ENCODE measurements at places on chromosomes 12 and 14. TPM values are rescaled to one million over a fixed set of nuclear protein-coding genes. Genes with fewer than 3 reads are reported as not detected.

GRCh38 chr14:98711453-98711852 is 560.5 kb downstream of the BCL11B start:
- DNase-seq, result no peak

Gene KLRK1
- not detected for total RNA-seq

Gene OR11H12
- total RNA-seq, result not detected

DNA sequence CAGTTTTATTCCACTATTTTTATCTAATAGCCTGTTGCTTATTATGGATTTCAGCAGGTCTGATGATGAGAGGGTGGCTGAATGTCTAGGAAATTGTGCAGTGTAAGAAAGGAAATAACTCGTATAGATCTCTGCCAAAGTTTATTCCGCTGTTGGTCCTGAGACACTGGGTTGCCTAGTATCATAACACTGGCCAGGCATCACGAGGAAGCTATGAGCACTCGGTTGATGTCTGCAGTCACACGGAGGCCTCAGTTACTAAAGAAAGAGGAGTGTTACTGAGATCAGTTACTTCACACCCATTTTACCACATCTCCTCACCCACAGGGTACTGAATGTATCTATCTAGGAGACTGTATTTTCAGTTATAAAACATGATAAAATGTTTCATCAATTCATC is 21.9 kb downstream of the BHLHE41 start:
- DNase-seq, result no peak

Gene CD163
- 19.9 TPM for total RNA-seq

Gene BHLHE41
- 114 TPM for total RNA-seq

DNA sequence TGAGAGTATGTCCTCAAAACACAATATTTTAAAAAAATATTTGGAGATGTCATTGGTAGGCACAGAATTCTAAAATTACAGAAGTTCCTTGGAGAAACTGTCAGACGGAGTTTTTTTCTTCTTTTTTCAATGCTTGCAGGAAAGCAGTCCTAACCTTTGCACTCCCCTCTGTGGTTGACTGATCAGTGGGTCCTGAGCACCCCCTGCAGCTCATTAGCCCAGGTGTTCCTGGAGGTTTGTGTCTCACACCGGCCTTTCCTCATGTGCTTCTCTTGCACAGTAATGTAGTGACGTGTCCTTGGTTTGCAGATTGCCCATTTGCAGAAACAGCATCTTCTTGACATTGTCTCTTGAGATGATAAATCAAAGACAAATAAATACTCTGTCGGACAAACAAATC is 513.0 kb downstream of the TMEM121 start:
- DNase-seq, result no peak

- no peak for DNase-seq
These were observed 198.9 kb upstream of the RGS6 start for GRCh38 chr14:71733210-71733883.

Gene KRT8
- not detected for total RNA-seq

DNA sequence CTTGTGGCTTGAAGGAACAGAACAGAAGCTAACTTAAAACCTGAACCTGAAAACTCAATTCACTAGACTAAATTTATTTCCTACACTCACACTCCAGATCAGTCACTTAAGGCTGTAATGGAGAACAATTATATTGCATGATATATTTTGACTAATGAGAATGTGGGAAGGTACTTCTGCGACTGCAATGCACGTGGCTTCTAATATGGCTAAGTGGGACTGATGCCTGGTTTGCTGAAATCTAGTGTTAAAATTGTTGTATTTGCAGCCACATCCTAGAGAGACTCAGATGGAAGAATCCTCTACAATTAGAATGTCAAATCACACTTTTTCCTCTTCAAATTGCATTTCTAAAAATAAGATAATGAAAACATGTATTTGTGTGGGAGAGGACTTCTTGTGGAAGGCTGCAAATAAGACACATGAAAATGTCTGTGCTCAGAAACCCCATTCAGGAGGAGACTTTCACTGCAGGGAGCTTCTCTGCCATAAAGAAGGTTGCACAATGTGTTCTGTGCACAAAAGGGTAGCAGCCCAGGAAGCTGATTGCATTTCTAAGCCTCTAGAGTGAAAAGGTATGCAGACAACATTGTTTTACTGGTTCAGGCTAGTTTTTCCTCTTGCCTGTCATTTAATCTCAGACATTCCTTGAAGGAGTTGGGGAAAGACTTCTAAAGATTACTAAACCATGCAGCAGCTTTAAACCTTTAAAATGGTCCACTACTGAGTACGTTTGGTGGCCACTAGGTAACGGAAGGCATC is 224.3 kb downstream of the NEDD1 start:
- DNase-seq, result no peak

GRCh38 chr14:55151601-55152000 is 22.5 kb downstream of the LGALS3 start:
- DNase-seq, result no peak

GRCh38 chr12:81369175-81369574 is 291.3 kb downstream of the ACSS3 start:
- DNase-seq, result no peak

Gene PRKCH
- total RNA-seq, result 19.0 TPM

- DNase-seq, result no peak
These were observed at the start of gene TMEM179 for GRCh38 chr14:104604458-104605449. Gene TMEM179 (minus strand): TSS chr14:104604772. CDS start chr14:104604741, 31 bp downstream.

Gene SLC17A8
- 1.0 TPM for total RNA-seq

DNA sequence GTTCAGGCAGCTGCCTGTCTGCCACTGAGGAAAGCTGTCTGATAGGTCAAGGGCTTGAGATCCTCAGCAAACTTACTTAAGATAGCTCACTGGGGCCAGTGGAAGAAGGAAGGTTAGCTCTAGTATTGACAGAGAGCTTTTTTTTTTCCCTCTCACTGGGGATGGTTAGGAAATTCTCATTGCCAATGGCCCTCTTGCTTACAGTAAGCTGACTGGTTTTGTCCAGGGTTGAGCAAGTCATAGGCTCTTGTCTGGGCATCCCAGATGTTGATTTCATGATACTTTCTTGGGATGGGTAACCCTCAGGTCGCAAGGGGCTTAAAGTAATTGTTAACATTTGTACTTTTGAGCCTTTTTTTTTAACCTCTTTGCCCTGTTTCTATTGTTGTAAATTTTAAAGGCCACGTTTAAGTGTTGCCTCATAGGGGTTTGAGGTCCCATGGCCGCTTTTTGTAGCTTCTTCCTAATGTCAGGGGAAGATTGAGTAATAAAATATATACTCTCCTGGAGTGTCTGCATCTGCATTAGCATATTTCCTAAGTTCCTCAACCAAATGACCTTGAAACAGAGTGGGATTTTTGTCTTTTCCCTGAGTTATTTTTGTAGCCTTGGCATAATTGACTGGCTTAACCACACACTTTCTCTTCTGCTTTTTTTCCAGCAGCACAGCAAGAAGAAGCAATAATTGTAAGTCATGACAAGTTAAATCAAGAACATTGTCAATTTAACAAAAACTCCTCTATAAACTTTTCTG is 716.0 kb downstream of the LRFN5 start:
- DNase-seq, result no peak
